ENCODE measurements at places on chromosomes 7 and 10.

- DNase-seq, result no peak
Observed at GRCh38 chr7:133958822-133959221, 168.3 kb upstream of the LRGUK start.

DNA sequence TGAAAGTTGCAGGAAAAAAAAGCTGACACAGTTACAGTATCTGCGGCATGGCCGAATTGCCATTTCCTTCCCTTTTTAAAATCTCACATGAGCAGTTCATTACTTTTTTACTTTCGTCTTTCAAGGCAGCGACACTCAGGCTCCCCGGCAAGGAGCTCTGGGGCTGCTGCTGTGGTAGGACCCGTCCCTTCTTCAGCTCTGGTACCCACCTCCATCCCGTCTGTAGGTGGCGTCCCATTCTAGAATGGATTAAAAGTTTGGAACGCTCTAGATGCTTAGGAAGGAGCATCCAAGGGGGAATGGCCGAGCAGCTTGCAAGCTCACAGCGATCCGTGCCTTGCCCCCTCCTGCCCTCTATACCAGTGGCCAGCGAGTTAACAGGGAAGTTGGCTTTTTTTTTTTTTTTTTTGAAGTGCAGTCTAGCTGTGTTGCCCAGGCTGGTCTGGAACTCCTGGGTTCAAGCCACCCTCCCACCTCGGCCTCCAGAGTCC lies 22.8 kb upstream of the TTYH3 start:
- no peak for DNase-seq

- DNase-seq, result no peak
Observed at GRCh38 chr7:140678081-140678815, 5.5 kb downstream of the ADCK2 start.

GRCh38 chr7:922334-923107 lies 32.0 kb downstream of the ADAP1 start:
- no peak for DNase-seq

DNA sequence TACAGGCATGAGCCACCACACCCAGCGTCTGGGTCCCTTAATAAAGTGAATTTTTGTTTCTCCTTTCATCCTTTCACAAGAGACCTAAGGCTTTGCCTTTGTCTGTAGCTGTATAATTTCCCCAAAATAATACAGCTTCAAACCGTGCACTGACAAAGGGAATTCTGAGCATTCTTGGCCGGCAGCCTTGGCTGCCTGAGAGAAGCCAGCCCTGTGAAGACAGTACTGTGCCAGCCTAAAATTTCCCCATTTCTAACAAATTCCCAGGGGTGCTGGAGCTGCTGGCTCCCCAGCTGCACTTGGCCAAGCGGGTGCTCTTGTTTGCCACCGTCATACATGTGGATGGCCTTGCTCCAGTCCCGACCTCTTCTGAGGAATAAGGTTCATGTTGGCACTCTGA lies 106.2 kb downstream of the ZMYND11 start:
- no peak for DNase-seq

DNA sequence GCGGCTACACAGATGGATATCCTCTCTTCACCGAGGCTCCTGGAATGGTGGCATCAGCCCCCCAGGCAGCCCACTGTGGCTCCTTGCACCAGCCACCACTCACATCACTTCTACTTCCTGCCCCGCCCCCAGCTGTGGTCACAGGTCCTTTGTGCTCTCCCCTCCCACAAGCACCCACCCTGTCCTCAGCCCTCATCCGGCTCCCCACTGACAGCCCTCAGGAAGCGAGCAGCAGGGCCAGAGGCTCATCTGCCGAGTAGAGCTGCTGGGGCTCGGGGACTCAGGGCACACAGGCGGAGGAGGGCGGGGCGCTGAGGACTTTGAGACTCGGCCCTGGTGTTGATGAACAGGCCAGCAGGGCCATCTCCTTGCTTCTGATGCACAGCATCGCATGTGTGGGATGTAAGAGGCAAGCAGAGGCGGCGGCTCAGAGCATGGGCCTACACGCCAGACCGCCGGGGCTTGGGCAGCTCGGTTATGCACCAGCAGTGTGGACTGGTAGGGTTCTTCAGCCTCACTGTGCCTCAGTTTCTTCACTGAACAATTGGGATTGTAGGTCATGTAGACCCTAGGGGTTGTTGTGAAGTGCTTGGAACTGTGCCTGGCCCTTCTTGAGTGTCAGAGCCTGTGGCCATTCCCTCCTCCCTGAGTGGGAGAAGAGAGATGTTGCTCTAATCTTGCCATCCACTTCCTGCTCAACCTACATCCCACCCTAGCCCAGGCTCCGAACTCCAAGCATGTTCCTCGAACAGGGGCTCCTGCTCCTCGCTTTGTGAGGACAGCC lies at the start of gene PRF1:
Gene PRF1 (minus strand): TSS at position 77 of the 784 bp plus-strand sequence. CDS start 1,839 bp downstream, outside the sequence.
- no peak for DNase-seq

DNA sequence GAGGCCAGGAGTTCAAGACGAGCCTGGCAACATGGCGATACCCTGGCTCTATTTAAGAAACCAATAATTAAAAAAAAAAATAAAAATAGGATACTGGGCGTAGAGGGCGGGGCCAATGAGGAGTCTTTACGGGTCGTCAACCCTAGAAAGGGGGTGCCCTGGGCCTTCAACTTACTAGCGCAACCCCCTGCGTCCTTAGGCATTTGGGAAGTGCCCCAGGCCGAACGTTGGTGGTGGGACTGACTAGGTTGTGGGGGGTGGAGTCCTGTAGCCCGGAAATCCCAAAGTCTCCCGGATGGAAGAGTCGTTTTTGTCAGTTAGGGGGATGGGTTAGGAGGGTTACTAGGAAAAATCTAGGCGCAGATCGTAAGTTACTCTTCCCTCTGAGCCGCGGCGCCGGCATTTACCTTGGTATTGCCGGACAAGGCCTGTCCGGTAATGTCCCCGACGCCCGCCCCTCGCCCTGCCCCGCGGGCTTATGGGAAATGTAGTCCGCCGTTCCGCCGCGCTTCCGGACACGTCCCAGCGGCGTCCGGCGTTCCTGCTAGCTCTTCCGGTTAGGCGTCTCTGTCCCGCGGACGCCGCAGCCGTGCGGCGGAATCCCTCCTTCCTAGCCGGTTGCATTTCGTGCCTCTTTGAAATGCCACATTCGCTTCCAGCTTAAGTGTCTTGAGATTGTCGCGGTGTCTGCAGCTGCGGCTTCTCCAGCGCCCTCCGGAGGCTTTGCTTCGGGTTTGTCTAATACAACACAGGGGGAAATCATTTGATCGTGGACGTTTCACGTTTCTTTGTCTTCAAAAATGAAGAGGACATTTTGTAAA lies 1.3 kb upstream of the ACBD5 start:
- DNase-seq, result peak; percentile 91

GRCh38 chr10:102580230-102580629 lies 64.0 kb upstream of the TRIM8 start:
- no peak for DNase-seq

GRCh38 chr7:137195996-137196395 lies 147.5 kb downstream of the PTN start:
- no peak for DNase-seq

Data from liver (tissue), 10 donors.